ENCODE measurements at places on chromosomes 4 and X.

GRCh38 chr4:121050300-121050699 is 22.0 kb downstream of the NDNF start:
- DNase-seq: no peak

GRCh38 chr4:85777908-85778631 is 303.1 kb downstream of the ARHGAP24 start:
- peak; percentile 72 for DNase-seq

DNA sequence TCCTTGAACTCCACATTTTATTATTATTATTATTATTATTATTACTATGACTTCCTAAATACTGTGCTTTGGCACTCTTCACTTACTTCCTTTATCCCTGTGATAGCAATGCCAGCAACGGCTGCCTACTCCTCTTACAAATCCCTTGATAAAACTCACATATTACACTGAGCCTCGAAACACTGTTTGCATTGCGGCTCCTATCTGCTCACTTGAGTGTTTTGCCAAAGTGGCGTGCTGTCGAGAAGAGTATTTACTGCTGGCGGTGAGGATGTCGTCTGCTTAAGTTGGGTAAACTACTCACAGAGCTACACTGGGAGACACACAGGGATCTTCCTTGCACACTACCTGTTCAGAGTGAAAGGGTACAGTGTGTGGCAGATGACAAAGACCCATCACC is 143.4 kb upstream of the VCX3A start:
- DNase-seq: no peak

DNA sequence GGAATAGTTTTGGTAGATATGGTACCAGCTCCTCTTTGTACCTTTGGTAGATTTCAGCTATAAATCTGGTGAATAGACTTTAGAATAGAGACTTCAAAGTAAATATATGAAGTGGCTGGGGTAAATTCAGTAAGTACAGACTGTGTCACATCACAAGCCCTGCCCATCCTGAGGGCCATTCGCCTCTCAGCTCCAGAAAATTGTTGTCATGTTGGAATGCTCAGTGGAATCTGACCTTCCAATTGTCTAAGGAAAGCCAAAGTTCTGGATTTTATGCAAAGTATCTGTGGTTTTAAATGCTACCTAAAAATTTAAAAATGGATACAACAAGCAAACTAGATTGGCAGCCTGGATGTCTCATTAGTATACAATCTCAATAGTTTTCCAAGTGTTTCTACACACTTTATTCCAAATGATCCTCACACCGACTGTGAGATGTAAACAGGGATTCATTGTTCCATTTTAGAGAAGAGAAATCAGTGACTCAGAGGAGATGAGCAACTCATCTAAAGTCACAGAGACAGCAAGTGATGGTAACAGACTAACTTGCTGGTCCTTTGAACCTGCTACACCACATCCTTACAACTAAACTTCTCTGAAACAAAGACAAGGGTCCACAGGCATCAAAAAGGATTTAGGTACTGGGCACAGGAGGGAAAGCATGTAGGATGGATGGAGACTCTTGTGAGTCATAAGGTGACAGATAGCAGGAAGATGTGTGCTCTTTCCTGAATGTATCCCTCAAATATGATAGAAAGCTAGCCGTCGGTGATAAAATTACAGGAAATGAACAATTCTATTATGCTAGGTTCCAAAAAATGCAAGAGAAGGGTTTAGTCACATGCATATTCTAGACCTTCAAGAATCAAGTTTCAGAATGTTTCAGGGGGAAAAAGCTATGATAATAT is 127.3 kb downstream of the ATP10D start:
- DNase-seq: no peak

DNA sequence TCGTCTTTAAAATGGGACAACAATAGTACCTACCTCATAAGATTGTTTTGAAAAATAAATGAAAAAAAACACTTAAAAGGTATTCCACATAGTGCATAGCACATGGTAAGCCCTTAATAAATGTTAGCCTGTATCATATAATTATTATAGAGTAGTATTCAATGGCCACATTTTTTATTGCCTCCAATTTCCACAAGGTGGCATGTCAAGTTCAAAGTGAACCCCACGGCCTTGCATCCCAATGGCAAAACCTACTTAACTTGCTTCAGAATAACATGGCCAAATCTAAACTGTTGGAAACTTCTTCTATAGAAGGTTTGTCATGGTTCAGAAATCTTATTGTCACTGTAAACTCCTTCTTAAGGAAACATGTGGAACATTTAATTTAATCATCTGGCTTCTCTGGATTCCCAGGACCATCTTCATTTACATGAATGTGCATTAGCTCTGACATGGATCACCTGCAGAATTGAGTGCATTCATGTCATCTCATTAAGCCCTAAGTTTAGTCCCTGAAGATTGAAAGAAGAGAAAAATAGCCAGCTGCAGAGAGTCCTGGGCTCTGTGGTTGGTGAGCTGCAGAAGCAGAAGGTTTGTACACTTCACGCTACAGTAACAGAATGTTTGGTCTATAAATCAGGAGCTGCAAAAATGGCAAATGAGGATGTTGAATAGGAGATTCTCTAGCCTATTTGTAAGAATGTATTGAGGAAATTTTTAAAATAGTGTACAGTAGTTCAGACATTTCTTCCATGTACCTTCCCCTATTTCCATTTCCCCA is 61.0 kb downstream of the ANXA3 start:
- DNase-seq: peak; percentile 72

GRCh38 chrX:151695583-151696340 is 504 bp downstream of the PRRG3 start:
- no peak for DNase-seq

DNA sequence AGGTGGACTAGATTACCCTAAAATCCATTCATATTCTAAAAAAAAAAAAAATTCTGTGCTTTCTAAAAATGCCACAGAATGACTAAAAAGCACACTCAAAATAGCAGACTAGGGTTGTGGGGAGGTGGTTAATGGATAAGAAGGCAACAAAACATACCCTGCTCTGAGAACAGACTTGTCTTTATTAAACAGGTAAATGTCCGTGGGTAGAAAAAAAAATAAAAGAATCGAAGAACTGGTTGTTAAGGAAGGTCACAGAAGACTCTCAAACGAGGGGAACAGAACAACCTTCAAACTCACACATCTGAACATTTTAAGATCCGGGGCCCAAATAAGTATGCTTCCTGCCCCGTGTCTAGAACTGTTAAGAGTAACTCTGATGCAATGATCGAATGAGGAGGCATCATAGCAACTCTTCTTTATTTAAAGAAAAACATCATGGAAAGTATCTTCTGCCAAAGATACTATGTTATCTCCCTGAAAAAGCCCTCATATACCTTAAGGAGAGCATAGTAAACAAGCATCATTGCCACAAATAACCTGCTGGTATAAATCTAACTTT is 68.4 kb downstream of the ELF2 start:
- no peak for DNase-seq

DNA sequence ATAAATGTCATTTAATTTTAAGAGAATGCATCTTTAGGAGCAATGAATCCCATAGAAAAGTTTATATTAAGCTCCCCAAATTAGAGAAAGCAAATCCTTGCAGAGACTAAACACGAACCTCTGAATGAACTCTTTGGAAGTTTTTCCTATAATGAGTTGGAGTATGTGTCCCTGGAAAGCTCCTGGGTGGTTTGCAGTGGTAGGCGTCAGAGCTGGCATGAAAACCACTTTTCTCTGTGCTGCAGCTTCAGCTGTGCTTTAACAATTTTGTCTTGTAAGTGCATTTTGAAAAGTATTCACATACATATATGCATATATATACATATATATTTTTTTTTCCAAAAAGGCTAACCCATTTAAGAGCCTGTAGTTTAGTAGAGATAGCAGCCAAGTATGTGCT is 148.7 kb upstream of the TBC1D9 start:
- no peak for DNase-seq

DNA sequence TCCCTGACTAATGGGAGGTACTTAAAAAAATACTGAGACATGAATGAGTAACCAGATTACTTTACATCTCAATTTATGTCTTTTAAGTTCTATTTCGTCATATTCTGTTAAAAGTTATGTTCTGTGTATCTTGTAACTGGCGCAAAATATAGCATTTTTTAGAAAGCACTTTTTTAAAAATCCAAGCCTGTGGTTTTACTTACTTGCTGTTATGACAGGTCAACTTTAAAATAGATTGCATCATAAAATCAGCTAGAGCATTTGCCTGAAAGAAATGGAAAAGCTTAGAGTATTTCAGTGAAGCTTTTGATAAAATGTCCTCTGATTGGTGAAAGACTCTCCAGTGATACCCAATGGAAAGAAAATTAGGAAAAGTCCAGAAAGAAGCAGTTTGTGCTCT is 1892.3 kb upstream of the TENM3 start:
- DNase-seq: no peak

GRCh38 chrX:115616943-115617563 is 56.1 kb downstream of the PLS3 start:
- no peak for DNase-seq

DNA sequence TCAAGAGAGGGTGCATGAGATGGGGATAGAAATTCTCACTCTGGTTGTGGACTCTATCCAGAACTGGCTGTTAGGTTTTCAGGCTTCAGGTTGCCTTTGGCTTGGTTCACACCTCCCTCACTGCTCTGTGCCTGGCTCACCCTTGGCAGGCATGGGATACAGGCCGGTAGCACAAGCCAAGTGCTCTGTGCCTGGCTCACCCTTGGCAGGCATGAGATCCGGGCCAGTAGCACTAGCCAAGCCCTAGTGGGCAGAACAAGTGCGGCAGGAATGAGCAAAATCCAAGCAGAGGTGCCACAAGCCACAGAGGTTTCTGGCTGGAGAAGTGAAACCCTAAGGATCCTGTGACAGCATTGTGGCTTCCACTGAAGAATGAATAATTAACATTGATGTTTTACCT is 1642.3 kb downstream of the C4orf33 start:
- no peak for DNase-seq
